ENCODE measurements at places on chromosomes 5 and 9. TPM values are rescaled to one million over a fixed set of nuclear protein-coding genes. Genes with fewer than 3 reads are reported as not detected.

REXO4 gene
- 16.6 TPM for total RNA-seq

LCP2 gene
- total RNA-seq: 0.80 TPM

SPATA31A3 gene
- not detected for total RNA-seq

SLC25A2 gene
- 1.7 TPM for total RNA-seq

ROPN1L gene
- total RNA-seq: 0.28 TPM

HAVCR2 gene
- 1.7 TPM for total RNA-seq

SOWAHA gene
- 14.4 TPM for total RNA-seq

PDZD2 gene
- total RNA-seq: 4.0 TPM

CLK4 gene
- total RNA-seq: 29.9 TPM

CYSRT1 gene
- 1.4 TPM for total RNA-seq

CDKN2A gene
- total RNA-seq: 0.90 TPM

RUFY1 gene
- total RNA-seq: 42.3 TPM

SMIM33 gene
- total RNA-seq: not detected

C5orf46 gene
- not detected for total RNA-seq

PCDHA7 gene
- 3.3 TPM for total RNA-seq

TRPM6 gene
- 19.0 TPM for total RNA-seq

SH2D3C gene
- total RNA-seq: 0.96 TPM

LCN1 gene
- not detected for total RNA-seq

C9orf153 gene
- not detected for total RNA-seq

STARD4 gene
- total RNA-seq: 129 TPM

GDA gene
- 23.6 TPM for total RNA-seq

PCSK1 gene
- 0.36 TPM for total RNA-seq

TRIM7 gene
- not detected for total RNA-seq

GABRA1 gene
- 0.16 TPM for total RNA-seq

RICTOR gene
- 24.9 TPM for total RNA-seq

PCDHB2 gene
- 23.0 TPM for total RNA-seq
